ENCODE measurements at places on chromosomes 1 and 21. TPM values are rescaled to one million over a fixed set of nuclear protein-coding genes. Genes with fewer than 3 reads are reported as not detected.

SCAF4 gene
- 33.7 TPM for total RNA-seq

GRCh38 chr1:27782950-27783349 is 9.9 kb downstream of the STX12 start:
- no peak for DNase-seq

PIGR gene
- total RNA-seq: not detected

DNA sequence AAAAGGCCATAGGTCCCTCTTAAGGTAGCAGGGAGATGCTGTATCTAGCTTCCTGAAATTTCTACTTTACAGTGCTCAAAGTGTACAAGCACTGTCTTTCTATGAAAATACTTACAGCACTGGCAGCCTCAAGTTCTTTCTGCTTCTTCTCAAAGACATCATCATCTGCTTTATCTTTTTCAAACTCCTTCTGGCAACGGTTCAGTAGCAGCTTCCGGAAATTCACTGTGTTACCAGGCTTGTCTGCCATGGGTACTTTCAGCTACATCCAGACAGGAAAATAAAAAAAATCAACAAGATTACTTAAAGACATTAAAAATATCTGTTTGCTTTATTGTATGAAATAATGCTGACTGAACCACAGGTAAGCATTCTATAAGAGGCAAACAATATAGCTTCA is 77.9 kb upstream of the HP1BP3 start:
- no peak for DNase-seq

- DNase-seq: no peak
Observed at GRCh38 chr1:21331752-21332478, 41.7 kb upstream of the ECE1 start.

- no peak for DNase-seq
Observed at GRCh38 chr1:109950509-109950908, 34.1 kb upstream of the AHCYL1 start.

GRCh38 chr1:40258445-40258769 is 371 bp downstream of the ZMPSTE24 start:
- DNase-seq: no peak

DNA sequence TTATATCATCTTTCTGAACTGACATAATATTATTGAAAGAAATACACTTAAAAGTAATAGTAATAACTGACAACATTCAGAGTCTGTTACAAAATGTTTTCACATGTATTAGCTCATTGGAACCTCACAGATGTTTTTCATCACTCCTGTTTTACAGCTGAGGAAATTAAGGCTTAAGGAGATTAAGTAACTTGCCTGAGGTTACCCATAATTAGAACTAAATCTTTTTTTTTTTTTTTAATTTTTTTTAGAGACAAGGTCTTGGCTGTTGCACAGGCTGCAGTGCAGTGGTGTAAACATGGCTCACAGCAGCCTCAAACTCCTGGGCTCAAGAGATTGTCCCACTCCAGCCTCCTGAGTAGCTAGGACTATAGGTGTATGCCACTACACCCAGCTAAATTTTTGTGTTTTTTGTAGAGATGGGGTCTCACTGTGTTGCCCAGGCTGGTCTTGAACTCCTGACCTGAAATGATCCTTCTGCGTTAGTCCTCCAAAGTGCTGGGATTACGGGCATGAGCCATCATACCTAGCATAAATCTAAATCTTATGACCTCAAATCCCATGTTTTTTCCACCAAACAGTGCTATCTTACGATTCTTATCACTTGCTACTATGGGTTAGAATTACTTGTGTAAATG is 64.7 kb upstream of the MACF1 start:
- DNase-seq: no peak

- DNase-seq: no peak
Observed at GRCh38 chr21:35333831-35334618, 284.9 kb upstream of the RUNX1 start.

FMO2 gene
- total RNA-seq: 0.94 TPM
